ENCODE measurements at places on chromosomes 2 and 18.
A peak's percentile ranks its signal among the peaks of the same experiment; 100 is the strongest.

DNA sequence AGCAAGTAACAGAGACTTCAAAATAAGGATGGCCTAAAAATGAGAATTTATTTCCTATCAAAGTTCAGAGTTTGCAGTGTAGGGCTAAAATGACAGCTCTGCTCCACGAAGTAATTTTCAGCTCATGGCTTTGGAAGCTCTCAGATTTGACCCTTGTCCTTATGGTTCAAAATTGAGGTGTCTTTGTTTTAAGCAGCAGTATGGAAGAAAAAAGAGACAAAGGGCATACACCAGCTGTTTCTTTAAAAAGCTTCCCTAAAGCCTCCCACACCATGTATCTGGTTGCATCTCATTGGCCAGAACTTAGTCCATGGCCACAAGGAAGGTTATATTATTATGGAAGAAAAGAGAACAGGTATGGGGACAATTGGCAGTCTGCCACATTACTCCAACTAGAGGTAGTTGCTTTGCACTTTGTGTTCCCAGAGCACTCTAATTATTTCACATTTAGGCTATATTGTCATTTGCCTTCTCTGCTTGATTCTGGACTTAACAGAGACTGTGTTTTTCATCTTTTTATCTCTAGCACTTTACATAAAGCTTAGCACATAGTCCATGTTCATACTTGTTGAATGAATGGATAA, 180.4 kb downstream of the MCFD2 start:
- DNase-seq, result no peak

DNA sequence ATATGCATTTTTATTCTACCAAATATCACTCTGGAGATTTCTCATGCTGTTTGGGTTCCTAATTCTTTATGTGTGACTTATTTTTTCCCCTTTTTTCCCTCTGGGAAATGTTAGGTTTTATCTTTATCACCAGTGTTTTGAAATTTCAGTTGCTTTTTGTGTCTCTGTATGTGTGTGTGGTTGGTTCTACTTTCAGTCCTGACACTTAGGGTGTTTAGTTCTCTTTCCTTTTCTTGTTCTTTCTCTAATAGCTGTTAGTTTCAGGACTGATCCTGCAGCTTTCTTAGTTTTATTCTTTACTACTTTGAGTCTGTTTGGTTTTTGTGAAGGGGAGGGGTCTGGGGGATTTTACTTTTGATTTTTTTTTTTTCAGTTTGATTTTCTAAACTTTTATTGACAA, 23.1 kb downstream of the PPM1B start:
- DNase-seq, result no peak

DNA sequence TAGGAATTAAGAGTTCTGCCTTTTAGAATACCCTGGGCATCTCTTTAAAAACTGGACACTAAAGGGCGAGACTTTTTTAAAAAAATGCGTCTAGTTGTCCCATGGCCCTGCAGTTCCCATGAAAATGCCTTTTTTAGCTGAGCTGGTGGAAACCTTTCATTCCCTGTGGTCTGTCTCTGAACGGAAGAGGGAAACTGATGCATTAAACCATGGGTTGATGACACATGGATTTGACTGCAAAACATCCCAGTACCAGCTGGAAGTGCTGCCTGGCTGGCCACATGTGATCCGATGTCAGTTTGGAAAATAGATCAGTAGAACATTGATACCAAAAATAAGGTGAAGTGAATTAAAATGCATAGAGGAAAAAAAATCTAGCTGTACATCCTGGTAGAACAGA, 129.2 kb downstream of the MYO1B start:
- DNase-seq, result no peak

DNA sequence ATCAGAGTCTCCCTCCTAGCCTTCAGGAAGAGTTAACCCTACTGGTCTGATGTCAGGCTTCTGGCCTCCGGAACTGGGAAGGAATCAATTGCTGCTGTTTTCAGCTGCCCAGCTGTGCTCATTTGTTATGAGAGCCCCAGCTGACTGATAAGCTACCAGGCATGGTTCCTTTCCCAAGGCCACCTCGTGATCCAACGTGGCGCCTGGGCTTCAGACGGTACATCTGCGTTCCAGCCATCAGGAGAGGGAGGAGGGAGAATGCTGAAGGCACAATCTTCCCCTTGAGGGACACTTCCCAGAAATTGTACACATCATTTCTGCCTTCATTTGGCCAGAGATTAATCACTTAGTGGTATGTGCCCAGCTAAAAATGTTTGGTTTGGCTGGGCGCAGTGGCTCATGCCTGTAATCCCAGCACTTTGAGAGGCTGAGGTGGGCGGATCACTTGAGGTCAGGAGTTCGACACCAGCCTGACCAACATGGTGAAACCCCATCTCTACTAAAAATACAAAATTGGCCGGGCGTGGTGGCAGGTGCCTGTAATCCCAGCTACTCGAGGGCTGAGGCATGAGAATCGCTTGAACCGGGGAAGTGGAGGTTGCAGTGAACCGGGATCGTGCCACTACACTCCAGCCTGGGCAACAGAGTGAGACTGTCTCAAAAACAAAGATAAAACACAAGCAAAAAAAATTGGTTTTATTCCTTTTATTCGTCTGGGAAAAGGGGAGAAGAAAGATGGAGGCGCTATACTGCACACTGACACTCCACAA, 10.5 kb upstream of the ARMC9 start:
- no peak for DNase-seq

DNA sequence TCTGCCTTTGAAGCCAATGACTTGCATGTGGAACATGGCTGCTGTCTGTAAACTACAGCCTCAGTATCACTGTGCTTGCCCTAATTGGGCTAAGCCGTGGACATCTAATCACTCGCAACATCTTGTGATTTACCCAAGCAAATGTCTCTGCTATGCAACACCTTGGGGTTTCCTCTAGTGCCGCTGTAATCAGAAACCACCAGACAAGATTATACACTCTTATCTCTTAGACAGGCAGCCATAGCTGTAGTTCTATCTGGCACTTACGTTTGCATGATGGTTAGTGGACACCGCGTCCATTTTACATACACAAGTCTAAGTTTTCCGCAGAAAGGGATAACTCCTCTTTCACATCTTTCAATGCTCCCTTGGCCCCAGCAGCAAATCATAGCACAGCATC, 204.3 kb upstream of the CCDC68 start:
- DNase-seq, result no peak

DNA sequence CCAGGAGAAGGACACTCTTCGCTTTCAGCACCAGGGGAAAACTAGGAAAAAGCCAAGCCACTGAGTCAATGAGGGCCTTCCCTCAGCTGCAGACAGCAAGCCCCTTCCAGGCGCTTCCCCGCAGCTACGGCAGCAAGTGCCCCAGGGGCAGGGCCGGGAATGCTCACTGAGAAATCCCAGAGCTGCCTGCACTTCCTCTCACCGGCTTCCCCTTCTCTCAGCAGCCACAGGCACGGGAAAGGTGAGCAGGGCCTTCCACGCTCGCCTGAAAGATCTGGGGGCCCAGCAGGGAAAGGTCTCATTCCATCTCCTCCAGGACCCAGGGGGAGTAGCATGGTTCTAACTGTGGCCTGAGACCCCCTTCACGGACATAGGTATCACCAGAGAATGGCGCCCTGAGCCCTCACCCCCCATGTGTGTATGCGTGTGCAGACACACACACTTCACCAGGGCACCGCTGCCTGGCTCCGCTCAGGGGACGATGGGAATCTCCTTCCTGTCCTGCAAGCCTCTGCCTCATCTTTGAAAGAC, 29.6 kb upstream of the FOSL2 start:
- no peak for DNase-seq

- DNase-seq, result no peak
Observed at GRCh38 chr2:84459944-84460429, 907 bp upstream of the SUCLG1 start.

DNA sequence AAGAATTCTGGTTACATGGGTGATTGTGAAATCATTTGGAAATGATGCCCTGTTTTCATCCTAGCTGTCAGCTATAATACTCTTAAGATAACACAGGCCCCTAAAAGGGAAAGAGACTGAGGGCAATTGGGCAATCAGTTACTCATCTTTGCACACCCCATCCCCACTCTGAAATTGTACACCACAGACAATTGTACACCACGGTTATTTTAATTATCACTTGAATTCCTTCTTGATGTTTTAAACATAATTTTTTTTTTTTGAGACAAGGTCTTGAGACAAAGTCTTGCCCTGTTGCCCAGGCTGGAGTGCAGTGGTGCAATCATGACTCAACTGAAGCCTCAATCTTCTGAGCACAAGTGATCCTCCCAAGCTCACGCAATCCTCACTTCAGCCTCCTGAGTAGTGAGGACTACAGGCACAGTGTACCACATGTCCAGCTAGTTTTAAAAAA, 862.4 kb upstream of the ACVR2A start:
- DNase-seq, result no peak

DNA sequence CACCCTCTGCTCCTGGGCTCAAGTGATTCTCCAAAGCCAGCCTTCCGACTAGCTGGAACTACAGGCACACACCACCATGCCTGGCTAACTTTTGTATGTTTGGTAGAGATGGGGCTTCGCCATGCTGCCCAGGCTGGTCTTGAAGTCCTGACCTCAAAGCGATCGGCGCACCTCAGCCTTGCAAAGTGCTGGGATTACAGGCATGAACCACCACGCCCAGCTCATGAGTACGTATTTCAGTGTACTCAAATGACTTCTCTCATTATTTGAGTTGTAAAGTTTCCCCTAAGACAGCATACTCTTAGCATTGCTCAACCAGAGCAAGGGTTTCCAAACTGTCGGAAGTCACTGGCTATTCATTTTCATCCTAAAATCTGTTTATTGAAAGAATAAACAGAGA, 40.3 kb downstream of the IMPA2 start:
- no peak for DNase-seq

- DNase-seq, result no peak
Observed at GRCh38 chr2:7373156-7373555, 455.9 kb downstream of the RNF144A start.

DNA sequence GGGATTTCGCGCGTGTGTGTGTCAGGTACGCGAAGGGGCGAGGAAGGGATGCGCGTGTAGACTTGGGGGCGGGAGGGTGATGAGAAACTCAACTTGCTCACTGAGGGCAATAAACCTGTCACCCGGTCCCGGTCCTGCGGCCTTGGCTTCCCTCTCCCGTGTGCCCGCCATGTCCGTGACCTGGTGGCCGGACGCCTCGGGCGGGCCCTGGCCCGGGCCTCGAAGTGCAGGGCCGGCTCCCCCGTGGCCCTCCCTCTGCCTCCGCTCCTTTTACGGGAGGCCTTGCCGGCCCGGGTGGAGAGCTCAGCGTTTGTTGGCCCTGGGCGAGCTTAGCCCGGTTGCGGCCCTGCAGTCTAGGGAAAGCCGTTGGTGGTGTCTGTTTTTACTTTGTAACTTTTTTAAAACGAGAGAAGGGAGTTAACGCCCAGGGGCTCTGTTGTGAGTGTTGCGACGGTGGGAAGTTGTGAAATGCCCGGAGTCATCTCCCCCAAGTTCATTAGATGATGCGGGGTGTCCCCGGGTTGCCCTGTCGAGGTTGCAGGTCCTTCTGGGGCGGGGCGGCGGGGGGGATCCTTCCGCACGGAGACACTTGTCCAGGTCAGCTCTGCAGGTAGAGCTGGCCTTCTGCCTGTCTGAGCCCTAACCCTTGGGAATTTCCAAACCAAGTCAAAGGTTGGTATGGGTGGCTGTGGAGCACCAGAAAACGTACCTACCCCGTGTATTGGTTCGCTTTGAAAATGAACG, 883 bp downstream of the SMCHD1 start:
- peak; percentile 28 for DNase-seq

DNA sequence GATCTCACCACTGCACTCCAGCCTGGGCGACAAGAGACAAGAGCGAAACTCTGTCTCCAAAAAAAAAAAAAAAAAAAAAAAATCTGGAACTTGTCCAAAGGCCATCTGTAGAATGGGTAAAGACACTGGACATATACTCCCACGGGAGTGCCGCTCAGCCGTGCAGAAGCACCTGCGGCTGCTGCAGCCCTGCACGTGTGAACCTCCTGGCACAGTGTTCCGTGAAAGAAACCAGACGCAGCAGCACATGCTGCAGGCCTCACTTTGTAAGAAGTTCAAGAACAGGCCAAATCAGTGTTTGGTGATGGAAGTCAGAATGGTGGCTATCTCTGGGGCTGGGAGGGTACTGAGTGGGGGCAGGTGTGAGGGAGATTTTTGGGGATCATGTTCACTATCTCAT, 6.5 kb downstream of the CHRND start:
- no peak for DNase-seq

DNA sequence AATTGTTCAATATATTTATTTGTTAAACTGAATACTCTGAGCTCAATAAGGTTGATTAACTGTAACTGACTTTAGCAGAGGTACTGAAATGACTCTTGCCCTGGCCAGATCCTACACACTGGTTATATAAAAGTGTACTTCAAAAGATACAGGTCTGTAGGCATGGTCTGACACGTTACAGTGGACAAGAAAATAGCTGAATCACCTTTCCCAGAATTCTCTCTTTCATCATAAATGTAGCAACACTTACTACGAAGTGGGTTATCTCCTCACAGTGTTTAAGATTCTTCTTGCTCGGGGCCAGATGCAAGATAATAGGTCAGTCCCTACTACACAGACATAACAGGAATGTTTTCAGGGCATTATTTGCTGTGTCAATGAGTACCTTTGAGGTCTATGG, 107.0 kb upstream of the ZC3H15 start:
- no peak for DNase-seq

Data from naive B cell (primary cell).